ENCODE measurements at places on chromosomes 5 and 9.

DNA sequence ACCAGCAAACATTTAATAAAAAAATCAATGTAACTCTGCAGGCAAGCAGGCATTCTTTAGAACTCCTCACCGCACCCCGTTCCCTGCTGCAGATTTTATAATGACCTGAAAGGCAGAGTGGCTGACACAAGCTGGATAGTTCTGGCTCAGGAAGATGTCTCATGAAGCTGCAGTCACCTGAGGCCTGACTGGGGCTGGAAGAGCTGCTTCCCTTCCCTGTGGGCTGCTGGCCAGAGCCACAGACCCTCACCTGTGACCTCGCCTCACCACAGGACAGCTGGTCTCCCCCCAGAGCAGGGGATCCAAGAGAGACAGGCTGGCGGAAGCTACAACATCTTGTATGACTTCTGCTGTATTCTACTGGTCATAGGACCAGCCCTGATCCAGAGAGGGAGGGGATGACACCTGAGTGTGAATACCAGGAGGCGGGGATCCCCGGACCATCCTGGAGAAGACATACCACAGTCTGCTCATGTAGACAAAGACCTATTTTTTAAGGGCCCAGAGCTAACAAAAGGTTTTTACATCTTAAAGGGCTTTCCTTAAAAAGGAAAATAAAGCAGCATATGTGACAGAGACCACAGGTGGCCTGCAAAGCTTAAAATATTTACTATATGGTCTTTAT lies 43.9 kb downstream of the RAPGEF1 start:
- no peak for DNase-seq

GRCh38 chr5:177312649-177313181 lies 1.0 kb upstream of the MXD3 start:
- no peak for DNase-seq

DNA sequence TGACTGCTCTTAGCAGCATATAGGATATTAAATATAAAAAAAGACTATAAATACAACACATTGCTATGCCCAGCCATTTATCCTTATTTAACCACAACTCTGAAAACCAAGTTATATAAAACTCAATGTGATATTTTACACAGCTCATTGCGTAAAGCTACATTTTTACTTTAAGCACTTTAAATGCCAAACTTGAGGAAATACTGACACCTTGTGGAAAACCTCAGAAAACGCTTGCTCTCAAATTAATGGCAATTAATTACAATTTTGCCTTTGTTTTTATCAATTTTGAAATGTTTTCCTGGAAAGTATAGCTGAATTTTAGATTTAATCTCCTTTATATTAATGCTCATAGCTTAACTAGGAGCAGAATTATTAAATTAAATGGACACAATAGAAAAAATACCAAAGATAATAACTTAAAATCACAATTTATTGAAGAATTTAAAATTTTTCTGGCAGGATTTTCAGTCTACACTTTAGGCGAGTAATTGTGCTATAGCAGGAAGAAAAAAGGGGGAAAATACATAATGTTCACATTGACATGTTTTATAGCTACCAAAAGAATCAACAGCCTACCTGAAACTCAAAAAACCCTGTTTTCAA lies 25.2 kb upstream of the PLAC8L1 start:
- DNase-seq: no peak

- no peak for DNase-seq
Measured at GRCh38 chr9:136219276-136219675, 14.3 kb upstream of the LHX3 start.

- DNase-seq: no peak
Measured at GRCh38 chr5:124309241-124309980, 437.0 kb downstream of the ZNF608 start.

- DNase-seq: no peak
Measured at GRCh38 chr5:28313321-28313951, 1275.0 kb upstream of the CDH9 start.

GRCh38 chr5:59025734-59026133 lies 442.9 kb downstream of the RAB3C start:
- DNase-seq: no peak

DNA sequence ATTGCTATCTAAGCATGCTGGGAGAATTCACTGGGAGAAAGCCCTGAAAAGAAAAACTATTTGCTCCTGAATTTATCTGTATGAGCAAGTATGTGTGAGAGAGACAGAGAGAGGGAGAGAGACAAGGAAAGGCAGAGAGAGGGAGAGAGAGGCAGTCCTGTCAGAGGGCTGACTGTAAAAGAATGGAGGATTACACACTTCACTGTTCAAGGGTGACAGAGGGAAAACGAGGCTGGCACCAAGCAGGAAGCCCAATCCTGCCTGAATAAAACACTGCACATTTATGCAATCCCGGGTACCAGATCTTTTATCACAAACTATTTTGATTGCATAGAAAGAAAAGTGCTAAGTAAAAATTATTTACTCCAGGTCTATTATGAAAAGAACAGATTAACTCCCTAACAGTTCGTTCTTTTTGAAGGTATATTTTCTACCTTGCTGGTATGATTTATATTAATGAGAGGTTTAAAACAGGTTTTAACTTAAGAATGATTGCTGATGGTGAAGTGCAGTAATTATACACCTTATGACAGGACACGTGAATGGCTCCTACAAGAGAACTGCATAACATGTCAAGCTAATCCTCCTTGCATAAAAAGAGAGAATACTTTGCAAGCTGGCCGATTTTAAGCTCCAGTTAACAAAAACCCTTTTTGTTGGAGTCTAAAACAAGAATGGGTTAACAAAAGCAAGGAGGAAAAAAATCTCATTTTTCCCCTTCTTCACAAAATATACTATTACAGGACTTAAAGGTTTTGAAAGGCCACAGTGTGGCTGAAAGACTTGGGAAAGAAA lies 82.5 kb downstream of the NFIB start:
- DNase-seq: no peak

DNA sequence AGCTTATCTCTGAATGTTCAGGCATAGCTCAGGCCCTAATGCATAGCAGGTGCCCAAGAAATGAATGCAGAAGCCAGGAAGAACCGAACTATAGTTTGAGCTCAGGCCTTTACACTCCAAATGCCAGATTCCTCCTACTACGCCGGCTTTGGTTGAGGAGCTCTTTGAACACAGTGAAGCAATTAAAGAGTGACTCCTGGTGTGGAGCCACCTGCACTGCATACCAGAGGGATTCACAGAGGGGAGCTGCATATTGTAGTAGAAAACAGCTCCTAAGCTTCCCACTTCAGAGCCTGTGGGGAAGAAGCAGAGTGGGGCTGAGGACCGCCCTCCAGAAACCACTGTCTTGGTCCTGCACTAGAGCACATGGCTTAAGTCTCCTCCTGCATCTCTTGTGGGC lies 14.5 kb upstream of the KCNMB1 start:
- DNase-seq: no peak

DNA sequence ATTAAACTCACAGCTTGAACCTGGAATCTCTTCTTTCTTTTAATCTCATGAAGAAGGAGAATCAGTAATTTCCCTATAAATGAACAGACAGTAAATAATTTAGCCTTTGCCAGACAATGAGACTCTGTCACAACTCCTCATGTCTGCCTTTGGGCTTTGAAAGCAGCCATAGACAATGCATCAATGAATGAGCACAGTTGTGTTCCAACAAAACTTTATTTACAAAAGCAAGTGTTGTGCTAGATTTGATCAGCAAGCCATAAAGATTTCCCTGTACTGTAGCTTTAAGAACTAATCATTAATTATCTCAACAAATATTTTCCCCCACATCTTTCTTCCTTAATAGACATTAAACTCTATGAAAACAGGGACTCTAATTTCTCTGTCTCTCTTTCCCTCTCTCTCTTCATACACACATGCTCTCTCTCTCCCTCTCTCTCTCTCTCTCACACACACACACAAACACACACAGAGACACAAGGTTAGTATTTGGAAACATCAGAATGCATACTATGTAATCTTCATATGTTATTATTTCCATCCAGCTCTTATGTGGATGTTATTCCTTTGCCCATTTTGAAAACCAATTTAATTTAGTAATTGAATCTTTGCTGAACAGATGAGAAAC lies 1209.8 kb upstream of the CDH6 start:
- no peak for DNase-seq

All from CD4-positive, alpha-beta T cell treated with Interferon gamma for 1 hour (primary cell).